ENCODE measurements at places on chromosomes 11 and 22.

- peak; percentile 90 for DNase-seq
Observed at GRCh38 chr11:128172046-128172878, 415.1 kb downstream of the ETS1 start.

GRCh38 chr11:83521647-83522596 is 235.8 kb upstream of the CCDC90B start:
- no peak for DNase-seq

- DNase-seq, result no peak
Observed at GRCh38 chr22:47091246-47091651, 328.8 kb downstream of the TBC1D22A start.

DNA sequence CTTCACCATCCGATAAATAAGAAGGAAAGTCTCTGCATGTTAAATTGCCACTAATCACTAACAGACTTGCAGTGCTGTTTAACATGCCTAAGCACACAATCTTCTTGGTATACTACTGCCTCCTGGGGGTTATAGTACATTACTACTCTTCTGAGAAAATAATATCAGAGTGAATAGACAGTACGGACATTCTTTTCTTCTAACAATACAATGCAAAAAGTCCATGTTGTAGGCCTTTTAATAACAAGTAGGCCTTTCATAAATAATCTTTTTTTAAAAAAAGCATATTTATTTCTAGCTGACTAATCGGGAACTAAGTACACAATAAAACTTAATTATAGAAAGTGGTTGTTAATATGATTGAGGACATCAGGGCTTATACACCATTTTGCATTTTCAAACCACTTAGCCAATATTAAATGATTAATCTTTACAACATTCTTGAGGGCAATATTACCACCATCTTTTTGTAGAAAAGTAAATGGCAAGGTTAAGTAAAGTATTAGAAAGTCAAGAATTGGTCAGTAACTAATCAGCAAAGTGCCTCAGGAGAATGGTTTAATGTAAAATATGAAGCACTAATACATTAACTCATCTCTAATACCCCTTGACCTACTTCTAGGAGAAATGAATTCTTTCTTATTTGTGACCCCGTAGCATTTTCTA is 84.7 kb downstream of the TTC28 start:
- DNase-seq, result peak; percentile 55

- DNase-seq, result no peak
Observed at GRCh38 chr22:31342389-31343140, 3.6 kb downstream of the PATZ1 start.

Data from fibroblast of skin of left biceps (primary cell).